Renal cortex interstitium (tissue), 15 donors: ENCODE measurements at places on chromosomes 5 and 9. TPM values are rescaled to one million over a fixed set of nuclear protein-coding genes. Genes with fewer than 3 reads are reported as not detected.

ZDHHC11 gene
- 11.8 TPM for polyA plus RNA-seq

DNA sequence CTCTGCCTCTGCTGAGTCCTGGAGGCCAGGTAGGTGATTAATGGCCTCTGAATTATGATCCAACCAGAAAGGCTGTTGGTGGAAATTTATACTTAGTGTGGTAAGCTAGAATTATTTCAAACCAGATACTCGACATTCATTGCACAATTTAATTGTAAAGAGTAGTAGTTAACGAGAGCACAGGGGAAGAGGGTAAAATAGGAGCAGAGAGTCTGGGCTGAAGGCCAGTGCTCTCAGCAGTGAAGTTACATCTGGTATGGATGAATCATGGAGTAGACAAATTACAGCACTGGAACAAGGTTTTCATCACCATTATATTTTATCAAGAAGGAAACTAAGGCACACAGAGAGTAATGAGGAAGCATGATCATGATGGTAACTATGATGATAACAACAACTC lies 92.5 kb downstream of the TLR4 start:
- no peak for DNase-seq

- DNase-seq, result no peak
These were observed 114.6 kb downstream of the MTX3 start for GRCh38 chr5:79876456-79876855.

DNA sequence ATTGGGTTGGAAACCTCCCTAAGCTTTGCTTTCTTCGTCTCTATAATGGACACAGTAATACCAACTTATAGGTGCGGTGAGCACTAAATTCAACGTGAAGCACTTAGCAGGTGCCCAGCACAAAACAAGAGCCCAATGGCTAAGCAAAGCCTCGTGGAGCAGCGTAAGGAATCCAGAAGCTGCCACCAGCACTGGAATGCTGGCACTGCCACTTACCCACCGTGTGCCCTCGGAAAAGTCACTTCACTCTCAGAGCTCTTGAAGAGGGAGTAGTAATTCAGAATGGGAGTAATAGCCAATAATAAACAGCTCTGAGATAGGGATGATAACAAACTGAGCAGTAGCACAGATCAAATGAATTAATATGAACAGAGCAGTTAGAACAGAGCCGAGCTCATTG lies 16.4 kb downstream of the DAP start:
- no peak for DNase-seq

OR1J2 gene
- polyA plus RNA-seq, result not detected

DNA sequence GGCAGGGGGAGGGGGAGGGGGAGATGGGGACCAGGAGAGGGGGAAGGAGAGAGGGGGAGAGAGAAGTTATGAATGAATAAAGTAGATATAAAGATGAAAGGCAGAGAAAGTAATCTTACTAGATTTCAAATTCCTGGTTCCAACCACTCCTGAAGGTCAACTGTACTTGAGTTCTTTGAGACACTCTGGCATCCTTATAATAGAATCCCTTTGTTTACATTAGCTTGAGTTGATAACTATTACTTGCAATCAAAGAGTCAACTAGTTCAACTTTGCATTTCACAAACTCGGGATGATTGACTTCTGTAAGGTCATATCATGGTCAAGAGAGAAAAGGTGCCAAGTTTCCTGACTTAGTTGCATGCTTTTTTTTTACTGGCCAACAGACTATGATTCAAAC lies 42.2 kb downstream of the BAAT start:
- no peak for DNase-seq

PRDM9 gene
- not detected for polyA plus RNA-seq

GRCh38 chr5:15383469-15383868 lies 116.5 kb upstream of the FBXL7 start:
- no peak for DNase-seq

DDX4 gene
- polyA plus RNA-seq, result not detected

- DNase-seq, result no peak
These were observed 119.3 kb downstream of the RPS23 start for GRCh38 chr5:82158755-82159413.

- DNase-seq, result no peak
These were observed 90.9 kb upstream of the BOD1 start for GRCh38 chr5:173707392-173707791.

STPG3 gene
- polyA plus RNA-seq, result 4.2 TPM

DNA sequence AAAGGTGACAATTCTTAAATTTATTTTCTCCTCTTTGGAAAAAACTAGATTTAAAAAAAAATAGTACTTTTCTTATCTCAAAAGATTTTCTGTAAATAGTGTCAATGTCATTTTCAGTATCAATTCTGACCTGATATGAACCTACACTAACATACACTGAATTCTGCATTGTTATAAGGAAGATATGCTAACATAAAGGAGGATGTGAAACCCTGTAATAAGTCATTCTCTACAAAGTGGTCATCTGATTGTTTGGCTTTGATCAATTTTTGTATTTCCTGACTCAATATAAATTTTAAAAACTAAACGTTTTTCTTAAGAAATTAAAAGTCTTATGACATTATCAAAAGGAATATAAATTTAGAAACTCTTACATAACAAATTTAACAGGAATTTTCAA lies 233.6 kb upstream of the EDIL3 start:
- DNase-seq, result no peak

ABHD17B gene
- polyA plus RNA-seq, result 33.1 TPM

GRCh38 chr5:139828207-139828895 lies 32.7 kb downstream of the PSD2 start:
- DNase-seq, result no peak

EIF4E1B gene
- polyA plus RNA-seq, result 0.09 TPM

DNA sequence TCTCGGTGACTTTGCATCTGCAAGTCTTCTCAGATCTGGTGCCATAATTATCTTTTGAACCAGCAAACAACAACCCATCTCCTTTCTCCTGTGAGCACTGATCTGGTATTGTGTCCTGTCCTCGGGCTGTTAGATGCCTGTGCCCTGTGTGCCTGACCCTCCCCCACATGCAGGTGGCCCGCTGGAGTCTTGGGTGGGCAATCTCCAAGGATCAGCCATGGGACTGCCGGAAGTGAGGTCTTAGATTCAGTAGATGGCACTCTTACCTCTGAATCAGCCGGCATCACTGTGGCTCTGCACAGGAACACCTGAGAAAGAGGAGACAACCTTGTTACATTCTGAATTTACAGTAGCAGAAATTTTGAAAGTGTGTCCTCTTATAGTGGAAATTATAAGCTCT lies 172.4 kb downstream of the IRX2 start:
- DNase-seq, result no peak

DNA sequence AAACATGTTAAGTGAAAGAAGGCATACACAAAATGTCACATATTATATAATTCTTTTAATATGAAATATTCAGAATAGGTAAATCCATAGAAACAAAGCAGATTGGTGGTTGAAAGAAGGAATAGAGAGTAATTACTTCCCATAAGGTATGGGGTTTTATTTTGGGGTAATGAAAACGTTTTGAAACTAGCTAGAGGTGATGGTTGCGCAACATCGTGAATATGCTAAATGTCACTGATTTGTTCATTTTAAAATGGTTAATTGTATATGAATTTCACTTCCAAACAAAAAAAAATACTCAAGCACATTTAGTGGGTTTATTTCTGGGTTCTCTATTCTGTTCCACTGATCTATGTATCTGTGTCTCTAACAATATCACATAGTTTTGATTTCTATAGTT lies 12.0 kb upstream of the FSTL4 start:
- no peak for DNase-seq

TEX53 gene
- not detected for polyA plus RNA-seq

ANXA6 gene
- 121 TPM for polyA plus RNA-seq

GRCh38 chr5:133392448-133392847 lies 219.9 kb downstream of the FSTL4 start:
- no peak for DNase-seq

- no peak for DNase-seq
These were observed 72.1 kb upstream of the SREK1 start for GRCh38 chr5:66072031-66072430.

SPATA24 gene
- polyA plus RNA-seq, result 10.9 TPM

GLRA1 gene
- not detected for polyA plus RNA-seq

C5orf58 gene
- 0.19 TPM for polyA plus RNA-seq

DNA sequence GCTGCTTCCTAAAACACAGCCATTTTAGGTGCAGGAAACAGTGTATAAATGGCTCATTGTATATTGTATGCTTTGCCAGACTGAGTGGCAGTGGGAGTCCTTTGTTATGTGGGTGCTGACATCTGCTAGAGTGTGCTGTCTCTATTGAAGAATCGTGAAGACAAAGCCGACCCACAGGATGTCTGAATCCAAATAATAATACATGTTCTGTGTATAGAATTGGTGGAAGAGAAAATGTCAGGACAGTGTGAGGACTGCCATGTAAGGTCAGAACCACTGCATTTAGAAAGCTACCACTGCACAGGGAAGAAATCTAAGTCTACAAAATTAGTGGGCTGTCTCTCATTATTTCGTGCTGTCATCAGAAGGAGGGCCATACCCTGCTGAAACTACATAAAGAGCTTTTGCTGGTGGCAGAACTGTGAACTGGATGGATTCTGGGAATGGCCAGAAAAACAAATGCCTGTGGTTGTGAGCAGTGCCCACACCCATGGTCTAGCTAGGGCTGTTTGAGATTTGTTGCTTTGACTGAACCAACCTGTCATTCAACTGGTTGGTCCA lies 2.5 kb downstream of the IL7R start:
- DNase-seq, result no peak

GRCh38 chr9:21060919-21061561 lies 16.7 kb downstream of the IFNB1 start:
- DNase-seq, result no peak

DNA sequence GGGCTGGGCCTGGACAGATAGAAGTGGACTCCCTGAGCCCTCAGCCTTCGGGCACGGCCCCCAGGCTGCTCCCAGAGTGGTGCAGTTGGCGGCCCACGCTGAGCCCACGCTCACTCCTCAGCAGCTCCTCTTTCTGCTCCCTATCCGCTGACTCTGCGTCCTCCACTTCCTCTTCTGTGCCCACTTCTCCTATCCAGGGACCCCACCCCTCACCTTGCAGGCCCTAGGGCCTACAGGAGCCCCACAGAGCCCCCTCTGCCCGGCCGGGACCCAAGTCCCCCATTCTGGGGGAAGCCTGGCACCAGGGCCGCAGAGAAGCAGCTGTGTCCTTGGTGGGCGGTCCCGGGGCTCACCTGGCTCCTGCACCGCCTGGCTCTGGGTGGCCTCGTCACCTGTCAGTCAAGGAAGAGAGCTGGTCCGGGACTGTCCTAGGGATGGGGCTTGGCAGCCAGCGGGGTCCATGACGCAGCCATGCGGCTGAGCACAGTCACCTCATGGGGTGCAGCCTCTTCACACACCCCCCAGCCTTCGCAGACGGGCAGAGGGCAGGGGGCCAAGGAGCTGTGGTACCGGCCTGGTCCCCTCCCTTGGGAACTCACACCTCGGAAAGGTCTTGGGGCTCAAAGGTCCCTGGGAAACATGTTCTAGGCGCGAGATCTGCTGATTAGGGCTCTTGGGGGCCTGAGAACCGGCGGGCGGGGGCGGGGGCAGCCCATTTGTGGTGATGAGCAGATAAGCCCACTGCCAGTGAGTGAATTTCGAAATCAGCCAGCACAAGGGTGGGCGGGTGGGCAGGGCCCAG lies 5.4 kb upstream of the NRARP start:
- no peak for DNase-seq

DMRTA1 gene
- polyA plus RNA-seq, result 1.8 TPM

GRCh38 chr9:91972076-91972626 lies 22.1 kb upstream of the ROR2 start:
- DNase-seq, result no peak
